SJSA1 (cell line): ENCODE measurements at places on chromosomes 5 and 9. TPM values are rescaled to one million over a fixed set of nuclear protein-coding genes. Genes with fewer than 3 reads are reported as not detected.

SPATA31E1 gene
- total RNA-seq = 0.26 TPM in 1 of 2 replicates, not detected in the other

SV2C gene
- not detected in 2 replicates for total RNA-seq

JAKMIP2 gene
- total RNA-seq = 0.06 and 0.79 TPM in 2 replicates

HTR4 gene
- not detected in 2 replicates for total RNA-seq

DNA sequence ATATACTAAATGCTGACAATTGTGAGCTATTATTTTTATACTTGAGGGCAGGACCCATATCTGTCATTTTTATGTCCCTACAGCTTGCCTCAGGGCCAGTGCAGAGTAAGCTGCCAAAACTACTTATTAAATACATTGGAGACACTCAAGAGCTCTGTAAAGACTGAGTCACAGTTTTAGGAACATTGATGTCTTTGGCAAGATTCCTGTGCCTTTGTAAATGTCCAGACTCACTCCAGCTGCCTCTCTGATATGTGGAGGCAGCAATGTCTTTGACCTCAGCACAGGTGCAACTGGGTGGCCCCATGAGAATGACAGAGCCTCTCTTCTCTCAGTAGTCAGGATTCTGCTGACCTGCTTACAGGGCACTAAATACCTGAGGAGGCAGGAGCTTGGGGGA, 363.2 kb downstream of the OSTF1 start:
- H3K36me3 ChIP-seq = no peaks in the 10 kb centered on the region
- peaks cover 37% of the 10 kb centered on the region for H3K4me1 ChIP-seq
- peak; percentile 52 for DNase-seq
